Breast epithelium (tissue), 4 donors: ENCODE measurements at places on chromosomes 1 and 21. TPM values are rescaled to one million over a fixed set of nuclear protein-coding genes. Genes with fewer than 3 reads are reported as not detected.

- H3K36me3 ChIP-seq = no peaks in the 10 kb centered on the region
- no peak overlapping the region for H3K27ac ChIP-seq
- H3K4me3 ChIP-seq = no peak overlapping the region
- no peaks in the 10 kb centered on the region for H3K4me1 ChIP-seq
- DNase-seq = no peak
Observed at GRCh38 chr1:76124196-76124595, 49.6 kb downstream of the ST6GALNAC3 start.

DNA sequence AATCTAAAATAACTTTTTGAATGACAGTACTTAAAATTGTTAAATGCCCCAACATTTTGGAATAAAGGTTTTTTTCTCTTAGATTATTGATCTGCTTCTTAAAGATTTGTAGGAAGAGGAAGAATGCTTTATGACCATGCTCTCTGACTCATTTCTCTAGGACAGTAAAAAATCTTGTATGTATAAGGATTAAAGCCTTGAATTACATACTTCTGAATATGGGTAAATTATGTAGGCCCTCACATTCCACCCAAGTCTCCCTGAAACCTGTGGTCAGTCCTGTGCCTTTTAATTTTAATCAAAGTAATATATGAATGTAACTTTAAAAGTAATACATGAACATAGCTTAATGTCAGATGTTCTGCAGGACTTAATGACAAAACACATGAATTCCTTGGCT is 50.5 kb downstream of the ABCD3 start:
- no peak overlapping the region for H3K4me3 ChIP-seq
- no peaks in the 10 kb centered on the region for H3K36me3 ChIP-seq
- DNase-seq = no peak
- no peaks in the 10 kb centered on the region for H3K27me3 ChIP-seq

GRCh38 chr1:49356594-49356993 is 579.9 kb upstream of the BEND5 start:
- no peak for DNase-seq
- H3K4me3 ChIP-seq = no peak overlapping the region
- H3K27me3 ChIP-seq = no peaks in the 10 kb centered on the region
- no peak overlapping the region for H3K27ac ChIP-seq
- no peaks in the 10 kb centered on the region for H3K36me3 ChIP-seq

GRCh38 chr21:33296156-33296555 is 28.6 kb upstream of the IFNAR1 start:
- no peaks in the 10 kb centered on the region for H3K4me1 ChIP-seq
- no peaks in the 10 kb centered on the region for H3K27me3 ChIP-seq
- H3K4me3 ChIP-seq = no peak overlapping the region
- no peak overlapping the region for H3K27ac ChIP-seq
- no peaks in the 10 kb centered on the region for H3K36me3 ChIP-seq

DNA sequence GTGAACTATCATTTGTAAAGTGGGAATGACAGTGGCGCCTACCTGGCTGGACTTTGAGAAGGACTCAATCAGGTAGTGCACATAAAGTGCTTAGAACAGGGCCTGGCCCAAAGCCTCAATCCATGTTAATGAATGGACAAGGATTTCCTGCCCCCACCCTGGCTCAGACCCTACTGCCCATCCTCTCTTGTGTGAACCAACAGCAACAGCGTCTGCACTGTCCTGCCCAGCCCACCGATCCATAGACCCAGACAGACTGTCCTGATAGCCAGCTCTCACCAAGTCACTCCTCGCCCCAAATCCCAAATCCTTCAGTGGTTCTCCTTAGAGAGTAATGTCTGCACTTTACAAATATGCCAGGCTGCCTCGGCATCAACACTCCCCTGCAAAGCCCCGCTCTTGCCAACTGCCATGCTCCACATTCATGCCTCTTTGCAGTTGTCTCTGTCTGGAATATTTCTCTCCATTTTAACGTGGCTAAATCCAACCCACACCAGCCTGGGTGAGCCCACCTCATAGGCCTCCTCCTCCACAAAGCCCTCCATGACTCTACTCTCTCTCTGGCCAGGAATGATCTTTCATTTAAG is 157.6 kb upstream of the EDN2 start:
- H3K4me1 ChIP-seq = no peaks in the 10 kb centered on the region
- no peak overlapping the region for H3K27ac ChIP-seq
- H3K4me3 ChIP-seq = no peak overlapping the region

- H3K36me3 ChIP-seq = no peaks in the 10 kb centered on the region
- H3K27me3 ChIP-seq = no peaks in the 10 kb centered on the region
- H3K4me1 ChIP-seq = peaks cover 12% of the 10 kb centered on the region
- peak overlapping the region; percentile 89 for H3K27ac ChIP-seq
Observed at GRCh38 chr1:1678581-1679380, 13.8 kb downstream of the SLC35E2B start.

DNA sequence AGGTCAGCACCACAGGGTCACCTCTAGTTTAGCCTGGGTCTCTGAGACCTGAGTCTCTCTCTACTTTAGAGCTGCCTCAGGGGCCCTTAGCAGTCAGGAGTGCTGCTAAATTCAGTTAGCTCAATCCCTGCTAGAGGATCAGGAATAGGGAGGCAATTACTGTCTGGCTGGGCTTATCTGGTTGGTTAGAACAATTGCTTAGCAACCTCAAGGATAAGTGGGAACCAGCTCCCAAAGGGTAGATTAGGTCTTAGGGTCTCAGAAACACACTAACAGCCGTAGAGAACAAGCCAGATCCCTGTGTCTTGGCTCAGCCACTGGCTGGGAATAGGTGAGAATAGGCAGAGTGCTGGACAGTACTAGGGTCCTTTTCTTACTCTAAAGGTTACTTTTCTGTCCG is 7.7 kb downstream of the PM20D1 start:
- no peaks in the 10 kb centered on the region for H3K36me3 ChIP-seq
- no peaks in the 10 kb centered on the region for H3K4me1 ChIP-seq
- H3K27ac ChIP-seq = no peak overlapping the region
- H3K4me3 ChIP-seq = no peak overlapping the region

GRCh38 chr1:21633992-21634805 is 35.0 kb downstream of the RAP1GAP start:
- peak; percentile 81 for DNase-seq
- no peaks in the 10 kb centered on the region for H3K27me3 ChIP-seq
- no peaks in the 10 kb centered on the region for H3K36me3 ChIP-seq
- peak overlapping the region; percentile 88 for H3K27ac ChIP-seq

- no peaks in the 10 kb centered on the region for H3K36me3 ChIP-seq
- no peak overlapping the region for H3K27ac ChIP-seq
- DNase-seq = no peak
- no peaks in the 10 kb centered on the region for H3K4me1 ChIP-seq
Observed at GRCh38 chr1:220757441-220757840, 9.3 kb downstream of the MTARC2 start.

- H3K27me3 ChIP-seq = no peaks in the 10 kb centered on the region
- no peak overlapping the region for H3K4me3 ChIP-seq
Observed at GRCh38 chr1:18939398-18940302, 16.8 kb downstream of the IFFO2 start.

- H3K27ac ChIP-seq = no peak overlapping the region
- no peaks in the 10 kb centered on the region for H3K27me3 ChIP-seq
- no peak overlapping the region for H3K4me3 ChIP-seq
- H3K36me3 ChIP-seq = no peaks in the 10 kb centered on the region
- no peak for DNase-seq
Observed at GRCh38 chr1:98749152-98749756, 87.7 kb downstream of the SNX7 start.

DNA sequence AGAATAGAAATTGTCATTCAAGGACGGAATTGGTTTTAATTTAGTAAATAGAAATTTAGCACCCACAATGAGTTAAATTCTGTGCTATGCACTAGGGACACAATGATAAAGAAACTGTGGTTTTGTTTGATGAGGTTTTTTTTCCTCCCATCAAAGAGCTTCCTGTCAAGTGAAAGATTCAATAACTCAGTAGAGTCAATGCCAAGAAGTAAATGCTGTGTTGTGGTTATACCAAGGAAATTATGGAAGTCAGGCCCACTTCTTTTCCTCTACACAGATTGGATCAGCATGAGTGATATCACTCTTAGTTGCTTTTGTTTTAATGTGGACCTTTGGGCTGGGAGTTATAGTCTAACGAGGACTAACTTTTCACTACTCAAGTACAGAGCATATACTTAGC is 1269.6 kb upstream of the ADGRL2 start:
- no peaks in the 10 kb centered on the region for H3K4me1 ChIP-seq
- no peak overlapping the region for H3K4me3 ChIP-seq
- H3K27ac ChIP-seq = no peak overlapping the region
- no peaks in the 10 kb centered on the region for H3K36me3 ChIP-seq

- no peaks in the 10 kb centered on the region for H3K4me1 ChIP-seq
- H3K27me3 ChIP-seq = no peaks in the 10 kb centered on the region
- H3K36me3 ChIP-seq = no peaks in the 10 kb centered on the region
- peak overlapping the region; percentile 62 for H3K27ac ChIP-seq
- peak; percentile 64 for DNase-seq
Observed at GRCh38 chr1:117562581-117563491, 43.0 kb upstream of the TENT5C start.

- H3K27me3 ChIP-seq = no peaks in the 10 kb centered on the region
- no peak overlapping the region for H3K4me3 ChIP-seq
- H3K36me3 ChIP-seq = peaks cover 10% of the 10 kb centered on the region
- DNase-seq = no peak
- no peak overlapping the region for H3K27ac ChIP-seq
Observed at GRCh38 chr1:37567023-37567422, 10.3 kb downstream of the DNALI1 start.

DNA sequence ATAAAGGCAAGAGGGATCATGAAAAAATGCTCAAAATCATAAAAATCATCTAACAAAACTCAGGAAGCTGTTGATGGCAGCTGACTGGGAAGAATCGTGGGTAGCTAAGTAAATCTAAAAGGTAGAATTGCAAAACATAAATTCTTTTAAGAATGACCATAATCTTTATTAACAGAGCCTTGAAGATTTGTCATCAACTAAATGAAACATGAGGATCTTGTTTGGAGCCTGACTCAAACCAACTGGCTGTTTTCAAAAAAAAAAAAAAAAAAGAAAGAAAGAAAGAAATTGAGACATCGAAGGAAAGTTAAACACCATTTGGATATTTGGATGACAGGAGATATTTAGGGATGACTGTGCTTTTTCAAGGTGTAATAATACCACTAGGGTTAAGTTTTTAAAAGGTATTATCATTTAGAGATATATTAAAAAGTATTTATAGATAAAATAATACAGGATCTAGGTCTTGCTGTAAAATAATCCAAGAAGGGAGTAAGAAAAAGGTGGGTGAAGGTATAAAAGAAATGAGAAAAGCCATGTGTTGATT is 48.6 kb downstream of the CD34 start:
- no peaks in the 10 kb centered on the region for H3K27me3 ChIP-seq
- peak overlapping the region; percentile 66 for H3K27ac ChIP-seq
- H3K4me3 ChIP-seq = no peak overlapping the region
- H3K4me1 ChIP-seq = peaks cover 16% of the 10 kb centered on the region

- DNase-seq = no peak
- H3K36me3 ChIP-seq = no peaks in the 10 kb centered on the region
- no peaks in the 10 kb centered on the region for H3K4me1 ChIP-seq
- no peaks in the 10 kb centered on the region for H3K27me3 ChIP-seq
Observed at GRCh38 chr1:151710187-151710840, 6.3 kb downstream of the CELF3 start.

- no peak overlapping the region for H3K27ac ChIP-seq
- H3K36me3 ChIP-seq = no peaks in the 10 kb centered on the region
- no peaks in the 10 kb centered on the region for H3K27me3 ChIP-seq
- DNase-seq = no peak
- no peaks in the 10 kb centered on the region for H3K4me1 ChIP-seq
Observed at GRCh38 chr1:209820986-209821385, 6.8 kb upstream of the UTP25 start.

The RGS4 gene
- total RNA-seq = 6.7 TPM

The HHIPL2 gene
- total RNA-seq = not detected

The CLCC1 gene
- total RNA-seq = 31.8 TPM

The ACTL8 gene
- not detected for total RNA-seq

The SKI gene
- total RNA-seq = 26.7 TPM

The MAN1C1 gene
- total RNA-seq = 6.7 TPM

The SCMH1 gene
- 37.0 TPM for total RNA-seq

The S1PR1 gene
- 28.2 TPM for total RNA-seq
